NCI-H446 (cell line): ENCODE measurements at places on chromosomes 11 and 22.

DNA sequence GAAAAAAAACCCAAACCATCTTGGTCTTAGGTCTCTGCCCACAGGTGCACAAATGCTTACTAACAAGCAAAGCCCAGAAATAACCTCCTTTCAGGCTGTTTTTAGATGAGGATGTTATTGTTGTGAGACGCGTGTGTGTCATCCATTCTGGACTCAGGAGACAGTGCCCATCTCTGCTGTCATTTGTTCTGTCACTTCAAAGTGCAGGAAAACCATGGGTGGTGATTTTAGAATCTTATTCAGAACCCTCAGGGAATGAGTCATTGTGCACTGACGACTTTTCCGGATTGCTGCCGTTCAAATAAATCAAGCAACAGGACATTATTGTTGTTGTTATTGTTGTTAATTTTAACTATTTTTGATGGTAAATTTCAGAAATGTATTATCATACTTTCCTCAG lies 110.3 kb downstream of the LRRC32 start:
- no peak for DNase-seq

DNA sequence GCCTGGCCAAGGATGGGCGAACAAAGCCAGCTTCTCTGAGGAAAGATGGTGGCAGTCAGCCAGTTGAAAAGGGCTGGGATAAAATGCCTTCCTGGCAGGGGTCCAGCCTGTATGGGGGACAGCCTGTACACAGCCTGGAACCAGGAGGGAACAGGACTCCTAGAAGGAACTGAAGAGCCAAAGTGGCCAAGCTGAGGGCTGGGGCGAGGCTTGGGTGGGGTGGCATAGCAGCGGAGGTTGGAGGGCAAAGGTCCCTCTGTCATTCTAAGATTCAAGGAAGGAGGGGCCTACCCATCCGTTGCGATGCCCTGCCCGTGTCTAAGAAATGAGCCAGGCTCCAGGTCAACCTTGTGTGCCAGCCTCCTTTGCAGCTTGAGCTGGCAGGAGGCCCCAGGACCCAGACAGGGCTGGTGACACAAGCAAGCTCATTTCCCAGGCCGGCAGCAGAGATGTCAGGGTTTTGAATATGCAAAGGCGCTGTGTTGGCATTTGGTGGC lies 22.6 kb downstream of the FADD start:
- no peak for DNase-seq

DNA sequence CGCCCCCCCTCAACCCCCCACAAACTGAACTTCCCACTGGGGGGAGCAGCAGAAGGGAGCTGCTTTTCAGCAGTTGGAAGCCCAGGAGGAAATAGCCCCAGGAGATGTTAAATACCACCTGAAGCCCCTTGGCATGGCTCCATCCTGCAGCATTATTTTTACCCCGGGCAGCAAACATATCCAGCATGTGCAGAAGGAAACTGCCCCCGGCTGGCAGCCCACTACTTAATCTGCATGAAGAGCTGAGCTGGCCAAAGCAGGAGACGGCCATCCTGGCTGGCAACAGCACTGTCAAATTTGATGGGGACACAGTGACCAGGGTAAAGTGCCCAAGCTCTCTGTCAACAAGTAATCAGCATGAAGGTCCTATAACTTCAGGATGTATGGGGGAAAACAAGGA lies 32.0 kb downstream of the BUD13 start:
- DNase-seq = no peak

DNA sequence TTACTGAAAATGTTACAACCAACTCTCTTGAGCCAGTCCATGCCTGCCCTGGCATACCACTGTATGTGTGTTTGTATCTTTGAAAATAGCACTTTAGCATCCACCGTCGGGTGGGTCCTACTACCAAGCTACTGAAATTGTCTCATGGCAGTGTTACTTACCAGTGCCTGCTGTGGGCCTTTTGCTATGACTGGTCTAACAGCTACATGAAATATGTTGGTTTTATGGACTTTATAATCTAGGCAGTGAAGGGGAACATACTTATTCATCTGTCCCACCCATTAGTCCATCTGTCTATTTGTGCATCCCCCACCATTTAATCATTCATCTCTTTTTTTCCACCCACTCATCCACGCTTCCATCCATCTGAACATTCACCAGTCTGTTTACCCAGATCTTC lies 106.0 kb downstream of the NAV2 start:
- no peak for DNase-seq

DNA sequence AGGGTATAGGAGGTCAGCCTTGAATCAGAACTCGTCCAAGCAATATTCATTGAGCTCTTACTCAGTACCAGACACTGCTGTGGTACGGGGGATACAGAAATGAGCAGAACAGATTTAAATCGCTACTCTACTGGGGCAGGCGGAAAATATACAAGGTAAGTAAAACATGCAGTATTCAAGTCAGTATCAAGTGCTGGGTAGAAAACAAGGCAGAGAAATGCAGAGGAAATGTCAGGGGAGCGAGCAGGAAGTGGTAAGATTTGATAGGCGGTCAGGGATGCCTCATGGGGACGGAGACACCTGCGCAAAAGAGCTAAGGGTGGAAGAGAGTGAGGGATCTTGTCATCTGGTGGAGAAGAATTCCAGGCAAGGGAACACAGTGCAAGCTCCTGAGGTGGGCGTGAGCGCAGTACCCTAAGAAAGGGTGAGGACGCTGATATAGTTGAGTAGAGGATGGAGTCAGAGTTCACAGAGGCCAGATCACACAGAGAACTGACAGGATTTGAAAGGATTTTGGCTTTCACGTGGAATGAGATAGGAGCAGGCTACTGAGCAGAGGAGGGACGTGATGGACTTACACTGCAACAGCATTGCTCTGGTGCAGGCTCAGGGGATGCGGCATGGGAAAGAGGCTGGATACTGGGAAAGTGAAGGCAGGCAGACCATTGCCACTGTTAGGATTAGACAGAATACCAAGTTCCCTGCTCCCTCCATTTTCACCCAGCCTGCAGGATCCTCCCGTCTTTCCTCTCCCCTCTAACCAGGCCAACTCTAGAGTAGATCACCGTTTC lies 35.8 kb downstream of the SC5D start:
- DNase-seq = no peak
